GM10248 (cell line): ENCODE measurements at places on chromosomes 1 and 21.

- DNase-seq = no peak
Observed at GRCh38 chr1:18997508-18997907, 41.0 kb upstream of the IFFO2 start.

DNA sequence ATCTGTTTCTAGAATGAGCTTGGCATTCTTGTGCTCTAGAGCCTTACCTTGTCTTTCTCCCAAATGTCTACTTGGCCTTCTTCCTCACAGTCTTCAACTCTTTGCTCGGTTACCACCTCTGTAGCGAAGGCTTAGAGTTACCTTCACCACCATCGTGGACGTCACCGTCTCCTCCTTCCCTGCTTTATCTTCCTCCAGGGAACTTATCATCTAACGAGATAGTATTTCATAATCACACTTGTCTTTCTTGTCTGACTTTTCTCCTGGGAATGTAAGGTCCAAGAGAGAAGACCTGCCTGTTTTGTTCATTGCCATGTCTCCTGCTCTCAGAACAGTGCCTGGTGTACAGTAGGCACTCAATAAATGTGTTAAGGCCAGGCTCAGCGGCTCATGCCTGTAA, 115.6 kb downstream of the GREM2 start:
- DNase-seq = no peak

GRCh38 chr1:29824511-29825273, 588.4 kb downstream of the PTPRU start:
- DNase-seq = no peak

DNA sequence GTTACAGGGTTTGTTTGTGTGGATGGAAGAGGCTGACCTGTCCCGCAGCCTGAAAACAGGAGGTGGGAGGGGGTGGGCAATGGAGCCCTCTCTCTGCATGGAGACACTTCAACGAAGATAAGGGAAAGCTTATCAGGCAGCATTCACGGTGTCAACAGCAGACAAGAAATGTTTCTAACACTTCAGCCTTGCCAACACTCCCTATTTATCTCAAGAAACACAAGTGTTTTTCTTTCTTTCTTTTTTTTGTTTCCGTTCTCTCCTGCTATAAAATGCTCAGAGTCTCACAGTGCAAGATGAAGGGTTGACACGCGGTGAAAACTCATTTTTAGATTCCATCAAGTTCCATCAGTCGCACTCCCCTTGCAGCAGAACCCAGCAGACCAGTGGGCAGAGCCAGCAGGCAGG, 594.4 kb downstream of the MATN1 start:
- no peak for DNase-seq

GRCh38 chr1:112237983-112238545, 157.9 kb upstream of the CTTNBP2NL start:
- DNase-seq = no peak

DNA sequence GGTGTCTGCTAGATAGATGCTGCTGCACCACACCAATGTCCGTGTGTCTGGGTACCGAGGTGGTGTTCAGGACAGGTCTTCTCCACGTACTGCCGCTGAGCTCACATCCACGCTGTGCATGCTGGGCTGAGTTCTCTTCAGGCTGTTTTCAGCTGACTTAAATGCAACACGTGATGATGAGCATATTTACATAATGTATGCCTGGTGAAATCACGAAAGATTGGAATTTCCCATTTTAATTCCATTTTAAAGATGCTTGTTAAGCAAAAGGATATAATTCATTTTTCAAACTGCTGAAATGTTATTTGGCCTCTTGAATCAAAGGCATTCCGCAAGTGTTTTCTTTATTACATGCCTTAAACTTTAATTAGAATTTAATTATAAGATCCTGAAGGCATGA, 107.9 kb downstream of the FGGY start:
- DNase-seq = no peak

- no peak for DNase-seq
Observed at GRCh38 chr1:58823481-58824010, 39.7 kb upstream of the JUN start.

DNA sequence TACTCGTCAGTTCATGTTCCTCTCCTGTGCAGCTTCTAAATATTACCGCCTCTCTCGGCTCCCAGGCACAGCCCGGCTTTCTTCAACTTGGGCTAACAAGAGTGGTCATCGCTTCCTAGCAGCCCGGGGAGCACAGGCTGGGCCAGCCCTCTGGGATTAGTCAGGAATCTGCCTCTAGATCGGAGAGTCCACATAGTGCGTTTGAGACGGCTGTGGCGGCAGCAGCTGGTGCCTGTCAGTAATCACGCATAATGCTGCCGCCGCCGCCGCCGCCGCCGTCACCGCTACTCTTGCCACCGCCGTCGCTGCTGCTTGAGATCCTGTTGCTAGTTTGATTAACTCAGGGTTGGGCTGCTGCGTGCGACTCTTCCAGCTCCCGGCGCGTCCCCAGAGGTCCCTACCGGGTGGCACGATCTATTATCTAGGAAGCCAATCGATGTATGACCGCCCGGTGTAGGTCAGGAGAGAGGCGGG, at the start of gene RXRG:
Gene RXRG, minus strand, starts transcription at position 230 of the 474 bp plus-strand sequence. CDS start 233 bp downstream, outside the sequence.
- no peak for DNase-seq

DNA sequence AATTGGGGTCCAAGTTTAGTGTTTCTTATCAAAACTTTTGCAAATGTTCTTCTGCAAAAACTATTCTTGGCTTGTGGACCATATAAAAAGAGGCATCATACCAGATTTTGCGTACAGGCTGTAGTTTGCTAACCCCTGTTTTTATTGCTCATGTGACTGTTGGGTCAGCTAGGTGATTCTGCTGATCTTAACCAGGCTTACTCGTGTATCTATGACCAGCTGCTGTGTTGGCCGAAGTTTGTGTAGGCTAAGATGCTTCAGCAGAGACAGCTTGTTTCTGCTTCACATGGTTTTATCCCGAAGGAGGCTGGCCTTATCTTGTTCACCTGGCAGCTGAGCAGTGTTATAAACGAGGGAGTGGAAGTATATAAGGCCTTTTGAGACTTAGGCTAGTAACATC, 38.2 kb downstream of the POU2F1 start:
- DNase-seq = no peak

- no peak for DNase-seq
Observed at GRCh38 chr1:117841117-117841650, 88.2 kb downstream of the GDAP2 start.

- no peak for DNase-seq
Observed at GRCh38 chr1:177975588-177976495, 6.0 kb upstream of the SEC16B start.

GRCh38 chr1:65471861-65472332, 51.4 kb downstream of the LEPR start:
- no peak for DNase-seq

DNA sequence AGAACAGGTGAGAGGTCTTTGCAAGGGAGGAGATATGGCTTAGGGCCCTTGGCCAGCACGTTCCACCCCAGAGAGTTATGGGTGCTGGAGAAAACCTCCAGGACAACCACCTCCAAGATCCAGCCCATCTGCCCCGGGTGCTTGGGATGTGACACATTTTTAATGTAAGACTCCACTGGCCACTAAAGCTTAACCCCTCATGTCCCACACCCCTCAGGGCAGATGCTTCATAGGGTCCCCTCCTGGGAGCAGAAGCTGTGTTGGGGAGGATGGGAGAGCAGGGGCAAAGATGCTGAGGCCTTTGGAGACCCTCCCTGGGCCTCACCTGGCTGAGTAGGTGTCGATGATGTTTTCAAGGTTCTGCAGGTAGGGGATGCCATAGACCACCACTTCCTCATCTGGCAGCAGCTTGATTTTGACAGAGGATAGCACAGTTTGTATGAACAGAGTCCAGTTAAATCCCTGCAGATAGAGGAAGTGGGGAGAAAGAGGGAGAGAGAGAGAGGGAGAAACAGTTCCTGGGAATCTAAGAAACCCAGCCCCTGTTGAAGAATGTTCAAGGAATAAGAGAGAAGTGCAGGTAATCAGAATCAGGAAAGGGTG, 11.9 kb downstream of the PRXL2B start:
- no peak for DNase-seq

DNA sequence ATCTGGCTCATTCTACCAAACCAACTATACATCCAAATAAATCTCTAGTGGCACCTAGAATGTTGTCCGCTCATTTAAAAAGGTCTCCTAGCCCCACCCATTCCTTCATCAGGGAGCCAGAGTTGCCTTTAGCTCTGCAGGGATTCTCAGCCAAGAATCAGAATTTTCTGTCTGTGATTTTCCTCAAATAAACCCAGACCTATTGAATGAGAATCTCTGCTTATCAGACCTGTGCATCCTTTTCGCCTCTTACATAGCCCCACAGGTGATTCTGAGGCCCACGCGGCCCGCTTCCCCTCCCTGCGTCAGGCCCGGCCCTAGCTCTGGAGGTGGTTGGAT, 410 bp upstream of the TDRD5 start:
- DNase-seq = no peak

- no peak for DNase-seq
Observed at GRCh38 chr1:240310226-240310925, 218.7 kb downstream of the FMN2 start.

GRCh38 chr1:204705888-204706837, 20.6 kb upstream of the LRRN2 start:
- no peak for DNase-seq

- DNase-seq = no peak
Observed at GRCh38 chr1:9382643-9383491, 90.2 kb downstream of the SPSB1 start.

DNA sequence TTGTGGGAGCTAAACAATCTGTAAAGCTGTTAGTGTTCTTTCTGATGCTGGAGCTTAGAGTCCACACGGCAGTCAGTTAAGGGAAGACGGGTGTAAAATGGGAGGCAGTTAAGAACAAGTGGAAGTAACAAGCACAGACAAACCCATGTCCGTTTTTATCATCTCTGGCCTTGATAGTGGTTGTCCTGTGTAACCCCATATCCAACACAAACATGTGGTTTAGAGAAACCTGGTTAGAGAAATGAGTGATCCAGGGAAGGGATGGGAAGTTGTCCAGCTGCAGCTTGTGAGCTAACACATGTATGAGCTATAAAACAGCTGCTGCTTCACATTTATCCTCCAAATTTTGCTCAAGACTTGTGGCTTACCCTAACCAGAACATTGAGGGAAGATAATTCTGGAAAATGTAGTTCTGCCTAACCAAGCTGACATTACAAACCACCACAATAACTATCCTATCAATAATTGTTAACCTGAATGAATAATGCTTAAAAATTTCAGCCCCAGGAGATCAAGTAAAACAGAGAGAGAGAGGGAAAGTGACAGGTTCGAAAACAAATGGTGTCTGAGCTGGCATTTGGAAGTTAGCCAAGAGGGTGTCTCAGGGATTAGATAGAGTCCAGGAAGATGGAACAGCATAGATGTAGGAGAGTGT, 10.6 kb upstream of the C1orf162 start:
- DNase-seq = no peak

GRCh38 chr1:8276173-8276914, 41.6 kb upstream of the SLC45A1 start:
- DNase-seq = no peak

GRCh38 chr21:35197992-35198431, 148.9 kb upstream of the RUNX1 start:
- no peak for DNase-seq

DNA sequence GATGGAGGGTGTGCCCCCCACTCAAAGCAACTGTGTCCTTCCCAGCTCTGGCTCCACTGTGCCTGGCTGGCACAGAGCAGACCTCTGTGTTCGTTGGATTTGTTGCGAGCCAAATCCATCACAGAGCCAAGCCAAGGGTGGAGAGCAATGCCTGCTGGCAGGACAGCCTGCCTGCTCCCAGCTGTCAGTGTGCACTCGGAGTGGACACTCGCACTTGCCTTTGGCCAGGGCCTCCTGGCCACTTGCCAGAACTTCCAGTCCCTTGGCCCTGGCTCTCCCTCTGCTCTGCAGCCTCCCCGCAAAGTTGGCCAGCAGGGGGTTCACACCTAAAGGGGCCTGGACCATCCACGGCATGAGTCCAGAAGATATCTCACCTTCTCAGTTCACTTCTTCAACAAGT, 16.4 kb downstream of the HEYL start:
- no peak for DNase-seq

GRCh38 chr1:58781541-58782177, 2.2 kb downstream of the JUN start:
- peak; percentile 54 for DNase-seq

GRCh38 chr1:14320518-14320917, 278.0 kb upstream of the KAZN start:
- DNase-seq = no peak

DNA sequence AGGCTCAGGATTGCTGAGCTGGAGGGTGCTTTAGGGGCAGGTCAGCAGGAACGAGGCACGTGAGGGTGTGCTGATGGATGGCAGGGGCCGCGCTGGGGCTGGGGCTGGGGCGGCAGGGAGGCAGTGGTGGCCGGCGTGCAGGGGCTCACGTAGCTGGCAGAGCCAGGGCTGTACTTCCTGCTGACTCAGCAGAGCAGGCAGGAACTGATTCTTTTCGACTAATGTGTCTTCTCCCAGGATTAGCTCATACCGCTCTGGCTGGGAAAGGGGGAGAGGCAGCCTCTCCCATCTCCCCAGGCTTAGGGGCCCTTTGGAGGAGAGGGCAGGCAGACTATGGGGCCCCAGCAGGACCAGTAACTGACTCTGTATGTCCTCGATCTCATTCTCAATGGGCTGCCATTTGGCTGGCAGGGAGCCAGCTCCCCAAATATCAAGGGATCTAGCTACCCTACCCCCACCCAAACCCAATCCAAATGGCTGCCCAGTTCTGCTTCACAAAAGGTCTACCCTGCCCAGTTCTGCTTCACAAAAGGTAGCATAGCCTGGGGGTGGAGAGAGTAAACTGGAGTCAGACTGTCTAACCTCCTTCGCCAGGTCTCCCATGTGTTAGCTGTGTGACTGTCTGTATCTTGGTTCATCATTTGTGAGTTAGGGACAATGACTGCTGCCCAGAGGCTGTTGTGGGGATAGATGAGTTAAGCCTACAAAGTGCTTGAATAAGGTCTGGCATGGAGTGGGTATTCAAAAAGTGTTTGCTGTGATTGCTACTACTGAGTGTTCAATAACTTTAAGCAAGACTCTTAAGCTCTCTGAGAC, 100.1 kb upstream of the SLC2A1 start:
- DNase-seq = peak; percentile 43

DNA sequence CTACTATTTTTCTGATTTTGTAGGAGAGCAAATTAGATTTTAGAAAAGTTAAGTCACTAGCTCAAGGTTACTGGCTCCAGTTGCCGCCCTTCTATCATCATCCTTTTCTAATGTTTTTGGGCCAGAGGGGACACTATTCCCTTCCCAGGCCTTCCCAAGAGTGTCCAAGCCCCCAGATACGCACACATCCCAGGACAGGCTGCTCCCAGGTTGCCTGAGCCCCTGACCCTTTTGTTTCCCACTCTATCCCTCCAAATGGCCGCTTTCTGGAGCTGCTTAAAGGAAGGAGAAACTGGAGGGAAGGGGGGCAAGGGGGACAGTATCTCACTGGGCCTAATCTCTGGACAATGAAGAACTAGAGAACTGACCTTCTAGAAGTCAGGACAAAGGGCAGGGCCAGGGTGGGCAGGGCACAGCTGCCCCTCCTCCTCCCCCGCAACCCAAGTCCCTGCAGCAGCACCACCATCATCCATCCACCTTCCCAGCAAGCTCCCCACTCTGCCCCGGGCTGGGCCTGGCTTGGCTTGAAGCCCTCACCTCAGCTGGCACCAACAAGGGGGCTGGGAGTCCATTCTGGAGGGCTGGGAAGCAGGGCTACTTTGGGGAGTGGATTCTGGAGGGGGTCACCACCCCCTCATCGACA, 1.1 kb upstream of the MAP7D1 start:
- no peak for DNase-seq
